ENCODE measurements at places on chromosomes 16 and 17.

DNA sequence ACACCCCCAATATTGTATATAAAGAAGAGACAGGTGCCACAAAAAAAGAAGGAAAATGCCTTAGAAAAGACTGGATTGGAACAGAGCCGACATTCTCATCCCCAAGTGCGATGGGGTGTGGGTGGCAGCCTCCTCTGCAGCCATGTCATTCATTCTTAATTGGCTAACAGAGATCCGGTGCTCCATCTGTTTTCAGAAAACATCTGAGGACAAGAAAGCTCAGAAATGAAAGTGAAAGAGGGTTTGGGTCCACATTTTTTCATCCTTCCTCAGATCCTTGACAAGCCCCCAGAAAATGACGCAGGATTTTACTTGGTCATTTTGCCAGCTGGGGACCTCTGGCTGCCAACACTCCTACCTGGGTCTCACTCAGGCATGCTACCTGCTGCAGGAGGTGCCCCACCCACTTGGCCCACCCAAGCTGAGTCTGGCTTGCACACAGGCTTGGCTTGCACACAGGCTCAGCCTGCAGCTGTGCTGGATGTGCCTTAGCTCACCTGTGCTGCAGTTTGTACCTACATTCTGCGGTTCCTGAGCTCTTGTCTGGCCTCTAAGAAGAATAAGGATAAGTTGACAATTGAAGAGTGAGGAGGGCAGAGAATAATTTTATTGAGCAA is 21.9 kb downstream of the KIF2B start:
- DNase-seq, result no peak

GRCh38 chr16:8375232-8375587 is 215.1 kb downstream of the TMEM114 start:
- no peak for DNase-seq

GRCh38 chr17:7841915-7842379 is 7.9 kb downstream of the KDM6B start:
- peak; percentile 95 for DNase-seq

- no peak for DNase-seq
Observed at GRCh38 chr16:24288516-24288915, 32.4 kb downstream of the CACNG3 start.

- DNase-seq, result peak; percentile 74
Observed at GRCh38 chr16:69823831-69824563, 61.9 kb downstream of the WWP2 start.

- peak; percentile 25 for DNase-seq
Observed at GRCh38 chr16:2952679-2953078, 11.4 kb upstream of the KREMEN2 start.

DNA sequence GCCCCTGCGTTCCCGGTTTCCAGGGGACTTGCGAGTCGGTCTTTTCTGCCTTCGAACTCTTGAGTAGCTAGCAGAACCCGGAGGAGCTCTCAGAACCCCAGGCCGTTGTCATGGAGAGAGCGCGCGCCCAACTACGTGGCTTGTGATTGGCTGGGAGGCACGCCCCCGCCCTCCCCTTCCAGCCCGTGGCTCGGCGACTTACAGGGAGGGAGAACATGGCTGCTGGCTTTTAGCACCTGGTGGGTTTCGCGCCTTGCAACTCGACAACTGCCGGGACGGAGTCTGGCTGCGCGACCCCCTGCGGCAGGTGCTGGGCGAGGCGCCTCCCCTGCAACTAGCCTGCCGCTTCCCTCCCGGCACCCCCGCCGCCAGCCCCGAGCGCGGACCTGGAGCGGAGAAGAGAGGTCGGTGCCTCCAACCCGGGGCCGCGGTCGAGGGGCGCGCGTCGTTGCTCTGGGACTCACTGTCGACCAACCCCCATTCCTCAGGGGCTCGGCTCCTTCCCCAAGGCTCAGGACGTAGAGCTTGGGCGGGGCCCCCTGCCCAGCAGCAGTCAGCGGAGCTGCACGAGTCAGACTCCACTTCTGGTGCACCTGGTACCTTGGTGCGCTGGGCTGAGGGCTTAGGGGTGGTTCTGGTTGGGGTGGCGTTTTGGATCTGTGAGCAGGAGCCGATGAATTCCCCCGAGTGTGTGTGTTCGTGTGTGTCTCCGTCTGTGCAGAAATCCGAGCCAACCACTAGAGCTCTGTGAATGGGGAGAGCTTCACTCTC is 9.0 kb upstream of the ZFP90 start:
- DNase-seq, result peak; percentile 90

DNA sequence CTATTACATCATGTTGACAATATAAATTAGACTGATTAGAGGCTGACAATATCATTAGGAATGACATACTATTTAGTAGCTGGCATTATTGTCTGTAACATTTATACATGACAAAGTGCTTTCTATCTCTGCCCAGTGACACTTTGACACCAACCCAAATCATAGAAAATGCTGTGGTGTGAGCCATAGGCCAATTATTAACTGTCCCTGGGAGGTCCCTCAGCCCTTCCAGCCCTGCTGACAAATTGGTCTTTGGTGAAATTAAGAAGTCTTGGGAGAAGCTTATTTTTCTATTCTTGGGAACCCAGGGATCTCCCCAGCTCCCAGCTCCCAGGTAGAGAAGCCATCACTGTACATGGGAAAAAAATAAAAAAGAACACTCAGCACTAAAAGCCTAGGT is 179.6 kb downstream of the AIPL1 start:
- DNase-seq, result no peak

- no peak for DNase-seq
Observed at GRCh38 chr16:9969580-9969979, 212.6 kb downstream of the GRIN2A start.

GRCh38 chr17:7133424-7133823 is 18.8 kb upstream of the ASGR2 start:
- DNase-seq, result peak; percentile 58

DNA sequence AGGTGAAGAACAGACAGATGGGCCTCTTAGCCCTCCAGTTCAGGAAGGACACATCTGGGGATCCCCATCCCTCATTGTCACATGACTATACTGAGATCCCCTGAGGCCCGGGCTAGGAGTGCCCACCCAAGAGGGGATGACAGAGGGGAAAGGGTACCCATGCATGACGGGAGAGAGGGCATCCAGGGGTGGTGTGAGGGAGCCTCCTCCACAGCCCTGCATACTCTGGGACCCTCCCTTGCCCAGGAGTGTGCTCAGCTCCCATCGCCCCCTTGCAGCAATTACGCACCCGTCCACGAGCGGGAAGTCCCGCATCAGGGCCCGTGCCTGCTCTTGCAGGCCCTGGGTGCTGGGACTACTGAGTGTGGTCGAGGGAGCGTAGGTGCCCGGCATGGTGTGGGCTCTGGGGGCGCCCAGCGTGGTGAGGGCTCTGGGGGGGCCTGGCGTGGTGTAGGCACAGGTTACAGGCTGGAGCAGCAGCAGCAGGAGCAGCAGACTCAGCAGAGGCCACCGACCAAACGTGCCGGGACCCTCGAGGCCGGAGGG is 6.5 kb downstream of the DPEP2 start:
- no peak for DNase-seq

- no peak for DNase-seq
Observed at GRCh38 chr17:20116683-20117309, 107.6 kb downstream of the SPECC1 start.

- DNase-seq, result no peak
Observed at GRCh38 chr17:40416671-40417070, 1.0 kb downstream of the TOP2A start.

DNA sequence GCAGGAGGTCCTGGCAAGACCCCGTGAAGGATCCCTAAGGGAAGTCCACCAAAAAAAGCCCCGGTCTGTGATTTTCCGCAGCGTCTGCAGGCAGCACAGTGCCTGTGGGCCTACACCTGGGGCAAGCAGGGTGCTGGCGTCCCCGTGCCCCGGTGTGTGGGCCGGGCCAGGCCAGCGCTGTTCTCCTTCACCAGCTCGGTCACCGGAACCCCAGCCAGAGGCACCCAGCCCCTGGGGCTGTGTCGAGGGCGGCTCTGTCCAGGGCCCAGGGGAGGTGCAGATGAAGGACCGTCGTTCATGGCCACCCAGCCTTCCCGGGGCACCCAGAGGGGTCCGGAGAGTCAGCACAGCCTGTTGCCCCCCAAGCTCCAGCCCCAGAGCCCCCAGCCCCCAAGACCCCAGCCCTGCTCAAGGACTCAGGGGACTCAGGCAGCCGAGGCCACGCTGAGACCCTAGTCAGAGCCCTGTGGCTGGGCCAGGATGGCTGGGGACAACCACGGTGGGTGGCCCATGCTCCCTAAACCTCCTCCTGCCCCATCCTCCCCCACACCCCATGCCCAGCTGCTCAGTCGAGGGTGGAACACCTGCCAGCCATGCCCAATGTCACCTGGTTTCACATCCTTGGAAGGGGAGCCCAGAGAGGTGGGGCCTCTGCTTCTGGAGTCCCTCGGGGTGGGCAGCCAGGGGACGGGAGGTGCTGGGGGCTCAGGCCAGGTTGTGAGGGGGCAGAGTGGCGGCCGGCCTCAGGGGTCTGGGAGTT is 5.7 kb upstream of the C1QTNF8 start:
- DNase-seq, result no peak

- no peak for DNase-seq
Observed at GRCh38 chr17:47797797-47798196, 23.8 kb downstream of the OSBPL7 start.

GRCh38 chr17:15910791-15911190 is 34.1 kb upstream of the ADORA2B start:
- DNase-seq, result no peak

GRCh38 chr16:13333336-13333735 is 431.9 kb downstream of the SHISA9 start:
- no peak for DNase-seq

GRCh38 chr17:79113699-79114457 is 39.3 kb downstream of the ENGASE start:
- DNase-seq, result no peak

GRCh38 chr17:67187927-67188326 is 57.1 kb downstream of the HELZ start:
- no peak for DNase-seq

DNA sequence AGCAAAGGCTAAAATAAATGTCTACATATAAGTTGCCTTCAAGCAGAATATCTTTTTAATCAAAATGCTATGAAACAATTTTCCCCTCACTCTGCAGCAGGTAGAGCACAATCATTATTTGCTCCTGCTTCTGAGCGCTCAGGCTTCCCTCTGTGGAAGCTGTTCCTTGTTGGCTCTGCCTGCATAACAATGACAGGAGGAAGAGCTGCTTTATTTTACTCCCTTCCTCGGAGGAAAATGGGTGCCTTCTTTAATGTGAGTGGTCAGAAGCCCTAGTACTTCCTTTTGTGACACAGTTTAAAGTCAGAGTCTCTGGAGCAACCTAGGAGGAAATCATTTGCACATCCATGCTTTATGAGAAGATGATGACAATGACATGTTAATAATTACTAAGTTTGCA is 492.1 kb downstream of the CDH8 start:
- no peak for DNase-seq

GRCh38 chr16:4415538-4416199 is 727 bp downstream of the CORO7 start:
- peak; percentile 72 for DNase-seq

GRCh38 chr17:676060-676700 is 38.5 kb downstream of the VPS53 start:
- DNase-seq, result no peak

- DNase-seq, result no peak
Observed at GRCh38 chr16:82384949-82385348, 214.9 kb upstream of the MPHOSPH6 start.

DNA sequence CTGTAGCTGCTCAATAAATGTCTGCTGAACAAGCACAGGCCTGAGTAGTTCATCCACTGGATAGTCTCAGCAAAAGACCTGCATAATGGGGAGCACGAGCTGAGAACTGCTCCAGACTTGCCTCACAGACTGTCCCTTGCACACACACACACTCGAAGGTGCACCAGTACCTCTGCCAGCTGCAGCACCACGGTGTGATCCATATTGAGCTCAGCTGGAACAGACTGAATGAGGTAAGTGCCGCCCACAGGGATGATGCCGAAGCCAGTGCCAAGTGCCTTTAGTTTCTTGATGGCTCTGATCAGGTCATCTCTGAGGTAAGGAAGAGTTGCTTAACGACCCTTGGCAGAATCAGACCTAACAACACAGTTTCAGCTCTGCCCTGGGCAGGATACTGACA is 11.6 kb downstream of the SNF8 start:
- no peak for DNase-seq

DNA sequence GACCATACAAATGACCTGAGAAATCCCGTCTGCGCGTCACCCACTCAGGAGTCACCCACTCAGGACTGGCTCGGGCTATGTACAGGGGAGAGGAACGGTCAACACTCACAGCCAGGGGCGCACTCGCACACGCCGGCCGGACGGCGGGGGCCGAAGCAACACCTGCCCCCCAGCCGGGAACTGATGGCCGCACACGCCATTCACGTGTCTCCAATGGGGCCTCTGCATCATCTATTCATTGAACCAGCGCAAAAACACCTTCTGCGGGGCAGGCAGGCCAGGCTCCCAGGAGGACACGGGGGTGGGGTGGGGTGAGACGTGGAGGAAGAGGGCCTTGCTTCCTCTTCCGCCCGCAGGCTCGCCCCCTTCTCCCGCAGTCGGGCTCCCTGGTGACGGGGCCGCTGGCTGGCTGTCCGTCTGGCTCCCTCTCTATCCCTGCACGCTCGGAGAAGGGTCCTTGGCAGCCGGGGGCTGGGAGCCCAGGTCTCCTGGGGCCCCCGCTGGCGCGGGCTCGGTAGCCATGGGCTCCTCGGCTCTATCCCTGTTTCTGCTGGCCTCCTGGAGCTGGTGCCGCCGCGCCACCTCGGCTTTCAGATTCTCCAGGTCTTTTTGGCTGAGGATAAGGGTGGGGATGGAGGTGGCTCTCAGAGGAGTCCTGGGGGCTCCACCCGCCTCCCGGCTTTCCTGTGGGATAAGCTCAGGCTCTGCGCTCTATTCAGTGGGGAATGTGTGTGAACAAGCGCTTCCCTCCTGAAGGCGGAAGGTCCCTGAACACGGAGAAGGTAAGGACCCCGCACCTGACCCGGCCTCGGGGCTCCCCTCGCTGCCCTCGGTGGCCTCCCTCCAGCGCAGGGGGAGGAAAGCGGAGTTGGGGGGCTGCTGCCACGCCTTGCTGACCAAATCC is 21.1 kb downstream of the CLUH start:
- no peak for DNase-seq

DNA sequence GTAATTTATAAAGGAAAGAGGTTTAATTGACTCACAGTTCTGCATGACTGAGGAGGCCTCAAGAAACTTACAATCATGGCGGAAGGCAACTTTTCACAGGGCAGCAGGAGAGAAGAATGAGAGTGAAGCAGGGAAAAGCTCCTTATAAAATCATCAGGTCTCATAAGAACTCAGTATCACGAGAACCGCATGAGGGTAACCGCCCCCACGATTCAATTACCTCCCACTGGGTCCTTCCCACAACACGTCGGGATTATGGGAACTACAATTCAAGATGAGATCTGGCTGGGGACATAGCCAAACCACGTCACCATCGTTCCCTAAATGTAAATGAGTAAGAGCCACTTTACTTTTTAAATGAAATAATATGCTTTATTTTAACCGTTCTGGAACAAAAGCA is 89.9 kb upstream of the NACA2 start:
- no peak for DNase-seq

DNA sequence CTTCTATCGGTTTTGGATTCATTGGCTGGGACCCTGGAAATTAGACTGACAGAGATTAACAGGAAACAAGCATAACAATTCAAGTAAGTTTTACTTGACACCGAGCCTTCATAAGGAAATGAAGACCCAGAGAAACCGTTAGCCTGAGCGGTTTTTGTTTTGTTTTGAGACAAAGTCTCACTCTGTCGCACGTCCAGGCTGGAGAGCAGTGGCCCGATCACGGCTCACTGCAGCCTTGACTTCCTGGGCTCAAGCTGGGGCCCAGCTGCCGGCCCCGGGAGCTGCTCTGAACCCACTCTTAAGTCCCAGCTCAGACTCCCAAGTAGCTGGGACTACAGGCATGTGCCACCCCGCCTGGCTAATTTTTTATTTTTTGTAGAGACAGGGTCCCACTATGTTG is 321.3 kb downstream of the SEC14L1 start:
- DNase-seq, result no peak
